ENCODE measurements at places on chromosomes 4 and X.

DNA sequence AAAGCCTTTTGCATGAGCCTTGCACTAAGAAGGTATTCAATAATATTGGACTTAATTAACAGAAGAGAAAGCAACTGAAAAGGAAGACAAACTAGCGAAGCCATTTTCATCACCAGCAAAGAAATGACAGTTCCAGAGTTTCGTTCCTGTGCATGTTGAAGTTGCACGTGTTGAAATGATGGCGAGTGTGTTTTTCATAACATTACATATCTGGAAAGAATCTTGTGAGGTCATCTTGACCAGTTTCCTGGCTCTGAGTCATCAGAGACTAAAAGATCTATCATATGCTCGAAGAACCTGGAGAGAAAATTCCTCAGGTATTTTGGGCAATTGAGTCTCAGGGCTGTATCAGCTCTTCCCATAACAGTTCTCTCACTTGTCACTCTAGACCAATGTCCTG is 106.2 kb upstream of the MAML3 start:
- DNase-seq: peak; percentile 44

DNA sequence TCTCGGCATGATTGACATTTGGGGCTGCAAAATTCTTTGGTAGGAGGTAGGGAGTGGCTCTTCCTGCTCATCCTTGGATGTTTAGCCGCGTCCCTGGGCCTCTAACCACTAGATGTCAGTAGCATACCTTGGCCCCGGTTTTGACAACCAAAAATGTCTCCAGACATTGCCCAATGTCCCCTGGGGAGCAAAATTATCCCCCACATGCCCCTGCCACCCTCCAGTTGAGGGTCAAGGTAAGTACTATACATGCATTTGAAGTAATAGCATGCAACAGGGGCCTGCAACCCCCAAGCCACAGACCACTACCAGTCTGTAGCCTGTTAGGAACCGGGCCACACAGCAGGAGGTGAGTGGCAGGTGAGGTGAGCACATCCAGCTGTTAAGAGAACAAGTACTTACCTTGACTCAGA is 17.6 kb upstream of the KIAA1210 start:
- DNase-seq: no peak

DNA sequence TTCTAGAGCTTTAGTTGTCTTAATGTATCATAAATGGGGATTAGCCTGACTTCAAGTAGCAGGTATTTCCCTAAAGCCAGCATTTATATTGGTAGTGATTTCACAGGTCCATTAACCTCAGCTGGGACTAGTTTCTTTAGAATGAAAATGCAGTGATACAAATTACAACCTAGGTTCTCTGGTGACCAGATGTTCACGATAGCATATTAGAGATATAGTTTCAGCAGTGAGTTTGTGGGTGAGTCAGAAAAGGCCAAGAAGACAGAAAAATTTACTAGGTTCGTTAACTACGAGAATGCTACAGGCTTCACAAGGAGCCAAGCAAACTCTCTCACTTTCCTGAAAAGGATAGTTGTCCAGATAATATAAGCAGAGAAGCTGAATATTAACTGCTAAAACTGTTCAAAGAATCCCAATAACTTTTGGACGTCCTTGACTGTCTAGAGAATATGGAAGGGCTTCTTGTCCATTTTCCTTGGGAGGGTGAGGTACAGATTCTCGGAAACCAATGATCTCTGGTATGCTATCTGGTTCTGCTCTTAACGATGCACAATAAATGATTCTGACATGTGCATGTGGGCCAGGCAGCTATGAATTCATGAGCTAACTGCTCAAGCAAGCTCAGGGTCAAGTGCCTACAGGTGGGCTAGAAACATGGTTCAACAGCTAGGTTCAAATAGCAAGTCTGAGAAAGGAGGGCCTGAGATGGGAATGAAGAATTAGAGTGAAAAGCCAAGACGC is 6.0 kb upstream of the SPCS3 start:
- DNase-seq: no peak

- DNase-seq: peak; percentile 95
Measured at GRCh38 chrX:41002026-41002425, 83.2 kb upstream of the USP9X start.

DNA sequence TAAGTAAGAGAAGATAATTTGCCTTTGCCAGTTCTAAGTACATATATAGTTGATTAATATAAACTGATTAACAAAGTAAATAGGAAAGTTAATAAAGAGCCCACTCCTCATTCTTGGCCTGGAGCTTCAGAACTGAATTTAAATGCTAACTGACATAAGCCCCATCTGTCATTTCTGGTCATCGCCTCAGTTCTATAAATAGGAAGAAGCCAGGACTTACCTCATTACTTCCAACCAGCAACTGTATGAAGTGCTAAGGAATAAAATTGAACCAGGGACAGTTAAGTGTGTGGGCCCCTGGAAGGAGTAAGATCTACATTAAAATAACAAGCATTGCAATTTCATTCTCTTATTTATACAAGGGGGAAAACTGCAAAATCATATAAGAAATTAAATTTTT is 52.0 kb upstream of the PDLIM5 start:
- no peak for DNase-seq

- peak; percentile 52 for DNase-seq
Measured at GRCh38 chr4:165737309-165737972, 135.6 kb upstream of the TLL1 start.

DNA sequence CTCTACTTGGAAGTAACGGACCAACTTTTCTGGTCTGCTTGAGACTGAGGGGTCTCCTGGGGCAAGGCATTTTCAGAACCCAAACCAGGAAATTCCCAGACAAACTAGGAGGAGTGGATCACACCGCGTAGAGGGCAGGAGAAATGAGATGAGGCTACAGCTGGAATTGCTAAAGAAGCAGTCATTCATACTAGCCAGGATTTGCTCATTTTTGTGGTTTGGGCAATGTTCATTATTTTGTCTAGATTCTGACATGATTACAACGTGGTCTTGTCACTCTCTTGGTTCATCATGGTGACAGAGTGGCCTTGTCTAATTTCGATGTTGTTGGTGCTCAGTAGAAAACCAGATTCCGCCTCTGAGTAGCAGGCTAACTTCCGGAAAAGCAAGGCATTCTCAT is 63.2 kb downstream of the BANK1 start:
- DNase-seq: no peak

GRCh38 chrX:153049093-153049492 is 7.2 kb upstream of the PNMA3 start:
- no peak for DNase-seq

DNA sequence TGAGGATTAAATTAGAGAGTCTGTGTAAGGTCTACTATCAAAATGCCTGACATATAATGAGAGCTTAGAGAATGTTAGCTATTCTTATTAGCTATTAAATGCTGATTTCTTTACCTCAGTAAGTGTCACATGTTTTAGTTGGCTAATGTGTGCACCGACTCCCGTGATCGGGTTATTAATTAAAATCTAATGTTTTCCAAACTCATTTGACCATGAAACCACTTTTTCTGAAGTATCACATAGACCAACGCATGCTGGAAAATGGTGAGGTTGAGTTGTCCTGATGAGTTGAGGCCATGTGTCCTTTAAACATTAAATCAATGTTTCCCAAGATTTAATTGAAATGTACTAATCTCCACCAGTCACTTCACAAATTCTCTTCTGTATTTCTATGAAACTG is 84.8 kb upstream of the C1QTNF7 start:
- DNase-seq: peak; percentile 83

- peak; percentile 54 for DNase-seq
Measured at GRCh38 chr4:183398298-183399125, 45.9 kb upstream of the CDKN2AIP start.

DNA sequence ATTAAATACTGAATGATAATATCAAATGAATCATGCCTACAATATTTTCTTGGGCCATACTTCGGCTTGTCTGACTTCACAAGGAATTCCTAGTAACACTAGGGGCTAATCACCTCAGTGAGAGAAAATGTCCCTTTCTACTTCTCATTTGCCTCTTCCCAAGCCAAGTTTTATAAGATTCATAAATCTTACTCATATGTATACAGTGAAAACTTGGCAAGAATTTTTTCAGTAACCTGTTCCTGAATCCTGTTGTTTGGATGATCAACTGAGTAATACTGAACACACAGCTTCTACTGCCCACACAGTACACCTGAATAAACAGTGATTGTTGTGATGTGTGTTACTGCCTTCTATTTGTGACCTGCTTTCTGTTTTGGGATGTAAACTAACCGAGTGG is 16.5 kb downstream of the TMPRSS11E start:
- peak; percentile 46 for DNase-seq

- DNase-seq: peak; percentile 21
Measured at GRCh38 chrX:31934842-31935370, 863.1 kb upstream of the FTHL17 start.

DNA sequence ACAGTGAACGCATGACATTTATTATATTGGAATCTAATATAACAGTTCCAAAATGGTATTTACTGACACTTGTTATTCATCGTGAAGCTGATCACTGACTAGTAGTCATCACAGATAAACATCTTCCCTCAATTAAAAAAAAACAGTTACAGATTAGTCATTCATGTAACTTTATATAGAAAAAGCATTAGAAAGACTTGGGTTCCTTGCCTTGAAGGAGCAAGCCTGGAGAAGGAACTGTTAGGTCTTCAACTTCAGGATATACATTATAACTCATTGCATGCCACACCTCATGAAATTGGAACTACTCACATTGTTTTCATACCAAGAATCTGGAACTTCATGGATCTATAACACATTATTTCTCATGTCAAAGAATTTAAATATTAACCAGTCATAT is 317.7 kb downstream of the CCSER1 start:
- DNase-seq: no peak

DNA sequence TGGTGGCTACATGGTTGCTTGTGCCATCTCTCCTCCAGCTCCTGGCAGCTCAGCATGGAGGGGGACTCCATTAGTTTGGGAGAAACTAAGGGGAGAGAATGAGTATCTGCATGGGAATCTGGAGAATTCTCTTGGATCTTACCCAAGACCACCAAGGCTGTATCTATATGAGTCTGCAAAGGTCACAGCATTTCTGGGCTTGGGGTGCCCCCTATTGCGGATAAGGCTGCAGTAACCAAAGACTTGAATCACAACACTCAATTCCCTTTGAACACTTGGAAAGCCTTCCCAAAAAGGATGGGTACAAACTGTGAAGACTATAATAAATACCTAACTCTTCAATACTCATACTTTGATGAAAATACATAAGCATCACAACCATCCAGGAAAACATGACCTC is 623.5 kb upstream of the NR3C2 start:
- no peak for DNase-seq

DNA sequence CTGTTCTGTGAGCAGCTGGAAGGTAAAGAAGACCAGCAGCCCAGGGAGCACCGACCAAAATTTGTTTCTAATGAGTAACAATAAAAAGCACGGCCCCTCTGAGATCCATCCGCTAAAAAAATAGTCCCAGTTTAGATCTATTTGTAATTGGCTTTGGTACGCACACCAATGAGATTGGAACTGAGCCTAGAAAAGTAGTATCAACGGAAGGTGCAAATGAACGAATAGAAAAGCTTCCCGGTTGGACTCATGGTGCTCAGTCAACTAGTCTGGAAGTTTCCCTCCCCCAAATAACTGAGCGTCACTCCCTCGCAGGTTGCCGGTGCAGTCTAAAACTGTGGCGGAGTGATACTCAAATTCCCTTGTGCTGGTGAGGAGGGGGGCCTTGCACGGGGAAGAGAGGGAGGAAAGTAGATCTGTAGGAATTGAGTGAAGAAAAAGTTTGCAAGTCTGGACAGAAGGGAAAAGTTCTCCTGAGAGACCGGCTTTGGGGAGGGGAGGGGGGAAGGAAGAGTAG is at the start of gene COL4A5:
Gene COL4A5 (plus strand): TSS at position 413 of the 517 bp plus-strand sequence. CDS start 288 bp downstream, outside the sequence.
- DNase-seq: peak; percentile 73

DNA sequence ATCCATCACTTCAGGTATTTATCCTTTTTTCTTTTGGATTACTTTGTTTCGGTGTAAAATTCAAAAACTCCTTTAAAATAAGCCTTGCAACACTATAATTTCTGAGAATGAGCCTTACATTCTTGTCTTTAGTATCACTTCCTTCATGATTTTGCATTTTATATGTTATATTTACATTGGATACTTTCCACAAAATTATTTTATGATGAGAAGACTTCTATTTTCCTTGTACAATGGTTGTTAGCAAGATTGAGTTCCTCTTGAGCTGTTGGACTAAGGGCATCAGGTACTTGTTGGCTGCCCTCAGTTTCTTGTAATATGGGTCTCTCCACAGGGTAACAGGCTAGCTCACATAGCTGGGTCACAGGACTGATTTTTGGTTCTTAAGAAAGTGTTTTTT is 22.7 kb upstream of the HPGDS start:
- no peak for DNase-seq

- peak; percentile 59 for DNase-seq
Measured at GRCh38 chr4:89000844-89001360, 56.1 kb downstream of the FAM13A start.

- no peak for DNase-seq
Measured at GRCh38 chr4:42074294-42074693, 78.2 kb downstream of the BEND4 start.

- DNase-seq: no peak
Measured at GRCh38 chr4:1668488-1668840, 15.6 kb downstream of the FAM53A start.

- no peak for DNase-seq
Measured at GRCh38 chr4:93684571-93684970, 144.0 kb upstream of the ATOH1 start.

DNA sequence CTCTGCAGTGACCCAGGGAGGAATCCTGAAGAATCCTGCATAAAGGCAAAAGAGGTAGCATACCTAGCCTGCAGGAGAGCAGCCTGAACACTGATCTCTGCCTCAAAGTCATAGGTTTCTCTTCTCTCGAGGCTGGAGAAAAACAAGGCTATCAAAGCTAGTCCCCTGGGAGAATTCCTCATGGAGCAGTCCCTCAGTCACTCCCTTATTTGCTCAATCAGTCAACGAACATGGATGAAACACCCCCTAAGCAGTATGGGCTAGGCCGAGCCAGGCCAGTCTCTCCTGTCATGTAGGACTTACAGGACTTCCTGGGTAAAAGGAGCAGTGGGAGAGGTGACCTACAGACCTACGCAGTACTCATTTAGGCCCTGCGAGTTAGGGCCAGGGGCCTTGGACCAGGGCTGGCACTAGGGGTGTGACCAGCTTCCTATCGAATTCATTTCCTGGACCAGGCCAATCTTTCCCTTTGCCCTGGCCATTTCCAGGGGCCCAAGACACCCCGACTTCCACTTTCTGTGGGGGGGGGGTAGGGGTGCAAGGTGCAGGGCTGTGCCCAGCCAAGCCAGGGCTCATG is 164.1 kb downstream of the EFNB1 start:
- no peak for DNase-seq

GRCh38 chrX:39862963-39863362 is 234.8 kb downstream of the BCOR start:
- no peak for DNase-seq
